ENCODE measurements at places on chromosomes 1 and 21.

GRCh38 chr1:205590457-205590768 is 41.4 kb downstream of the ELK4 start:
- DNase-seq: no peak

DNA sequence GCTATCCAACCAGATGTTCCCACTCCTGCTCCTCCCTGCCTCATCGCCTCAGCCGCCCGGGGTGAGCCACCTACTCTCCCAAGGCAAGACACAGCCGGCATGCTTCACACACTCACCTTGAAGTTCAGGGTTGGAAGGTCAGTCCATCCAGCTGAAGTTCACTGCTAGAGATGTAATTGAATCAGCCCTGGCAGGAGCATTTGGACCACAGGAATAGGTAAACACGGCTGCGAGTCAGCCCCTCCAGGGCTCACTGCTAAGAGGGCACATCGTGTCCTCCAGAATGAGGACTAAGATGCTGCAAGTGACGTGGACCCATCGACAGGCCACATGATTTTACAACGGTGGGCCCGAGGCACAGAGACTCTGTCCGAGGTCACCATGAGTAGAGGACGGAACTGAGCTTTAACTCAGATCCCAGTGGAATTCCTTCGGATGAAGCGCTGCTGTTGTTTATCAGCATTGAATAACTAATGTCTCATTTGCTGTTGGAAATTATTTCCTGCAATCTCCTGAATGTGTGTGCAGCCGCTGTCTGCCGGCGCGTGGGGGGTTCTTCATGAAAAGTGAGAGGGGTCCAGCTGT is 41.9 kb downstream of the RSPH1 start:
- no peak for DNase-seq

DNA sequence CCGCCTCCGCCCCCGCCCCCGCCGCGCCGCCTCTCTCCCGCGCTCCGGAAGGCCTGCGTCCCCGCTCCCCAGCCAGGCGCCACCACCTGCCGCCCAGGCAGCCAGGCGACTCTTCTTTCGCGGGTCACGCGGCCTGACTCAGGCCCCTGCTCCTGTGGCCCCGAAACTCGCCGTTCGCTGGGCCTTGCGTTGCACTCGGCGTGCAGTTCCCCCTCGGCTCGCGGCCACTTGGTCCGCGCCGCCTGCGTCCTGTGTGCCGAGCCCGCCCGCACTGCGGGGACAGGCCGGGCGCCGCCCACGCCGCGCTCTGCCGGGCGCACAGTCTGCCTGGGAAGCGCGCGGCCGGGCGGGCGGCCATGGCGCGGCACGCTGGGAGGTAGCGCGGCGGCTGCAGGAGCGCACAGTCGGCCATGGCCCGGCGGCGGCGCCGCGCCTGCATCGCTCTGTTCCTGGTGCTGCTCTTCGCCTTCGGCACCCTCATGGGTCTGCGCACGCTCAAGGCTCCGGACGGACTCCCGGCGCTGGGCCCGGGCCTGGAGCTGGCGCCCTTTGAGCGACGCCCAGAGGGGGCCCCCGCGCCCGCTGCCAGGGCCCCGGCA is at the start of gene MANEAL:
Gene MANEAL (plus strand): TSS at position 75 of the 599 bp plus-strand sequence. CDS start 336 bp downstream, at position 411.
- DNase-seq: no peak

GRCh38 chr1:159180516-159180915 is 9.1 kb downstream of the CADM3 start:
- DNase-seq: no peak

- DNase-seq: no peak
Measured at GRCh38 chr1:1167841-1168450, 5.7 kb upstream of the TTLL10 start.

- DNase-seq: no peak
Measured at GRCh38 chr1:56424744-56425493, 154.4 kb downstream of the PLPP3 start.

DNA sequence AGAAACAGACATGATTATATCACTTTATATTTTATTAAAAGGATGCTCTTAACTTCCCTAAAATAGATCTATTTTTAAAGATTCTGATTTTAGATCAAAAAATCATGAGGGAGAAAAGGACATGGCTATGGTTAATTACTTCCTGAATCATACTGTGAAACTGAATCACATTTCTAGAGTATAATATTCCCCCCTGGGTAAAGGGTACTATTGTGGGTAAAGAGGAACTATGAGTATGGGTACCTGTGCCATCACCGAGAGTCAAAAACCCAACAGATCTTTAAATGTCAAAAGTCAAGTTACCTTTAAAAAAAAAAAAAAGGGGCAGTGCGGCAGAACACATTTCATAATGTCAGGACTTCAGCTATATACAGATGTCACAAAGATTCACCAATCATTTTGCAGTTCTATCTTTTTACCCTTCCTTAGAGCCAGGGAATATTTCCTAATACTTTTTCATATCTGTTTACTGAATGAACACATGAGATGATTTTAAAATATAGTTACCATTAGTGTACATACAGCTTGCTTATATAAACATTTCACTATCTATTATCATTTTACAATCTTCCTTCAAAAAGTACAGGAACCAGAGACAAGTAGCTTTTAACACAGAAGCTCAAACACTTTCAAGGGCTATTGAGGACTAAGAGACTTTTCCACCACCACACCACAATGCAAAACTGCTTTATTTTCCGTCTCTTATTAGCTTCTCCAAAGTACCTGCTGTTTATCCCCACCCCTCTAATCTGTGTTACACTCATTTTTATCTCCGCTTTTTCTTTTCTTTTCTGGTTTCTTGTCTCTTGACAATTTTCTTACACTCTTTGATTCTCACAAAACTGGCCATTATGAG is 45.0 kb downstream of the EVI5 start:
- no peak for DNase-seq
